ENCODE measurements at places on chromosomes 4 and X.
A peak's percentile ranks its signal among the peaks of the same experiment; 100 is the strongest.

- no peak for DNase-seq
Observed at GRCh38 chrX:13253223-13253622, 66.6 kb downstream of the ATXN3L start.

DNA sequence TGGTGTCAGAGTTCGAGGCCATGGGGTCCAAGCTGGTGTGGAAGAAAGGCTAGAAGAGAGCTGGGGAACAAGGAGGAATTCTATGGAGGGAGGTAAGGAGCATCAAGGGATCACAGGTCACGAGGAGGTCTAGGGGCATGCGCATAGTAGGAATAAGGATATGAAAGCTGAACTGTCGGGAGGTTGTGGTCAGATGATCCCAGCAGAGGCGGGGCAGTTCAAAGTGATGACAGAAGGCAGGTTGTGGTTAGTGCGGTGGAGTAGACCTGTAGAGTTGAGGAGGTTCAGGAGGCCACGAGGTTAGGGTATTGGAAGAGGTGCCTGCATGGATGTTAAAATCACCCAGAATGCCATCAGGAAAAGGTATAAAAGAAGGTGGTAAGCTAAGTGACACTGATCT, 156.3 kb downstream of the TMEM164 start:
- DNase-seq, result no peak

DNA sequence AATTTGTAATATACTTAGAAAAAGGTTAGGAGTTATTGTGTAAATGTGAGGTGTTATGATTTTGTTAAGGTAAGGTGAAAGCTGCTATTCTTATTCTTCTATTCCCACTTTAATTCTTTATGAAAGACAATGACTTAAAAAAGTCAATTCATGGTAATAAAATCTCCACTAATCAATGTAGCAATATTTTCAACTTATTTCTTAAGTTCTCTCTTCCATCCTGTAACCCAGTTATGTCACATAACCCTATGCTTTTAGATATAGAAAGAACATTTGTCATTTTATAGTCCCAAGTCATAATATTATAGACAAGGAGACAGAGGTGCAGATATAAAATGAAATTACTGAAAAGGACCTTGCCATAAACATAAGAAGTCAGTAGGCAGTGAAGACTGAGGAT, 157.9 kb upstream of the SLC7A11 start:
- DNase-seq, result no peak

GRCh38 chr4:159096434-159096833, 6.4 kb upstream of the RAPGEF2 start:
- no peak for DNase-seq

DNA sequence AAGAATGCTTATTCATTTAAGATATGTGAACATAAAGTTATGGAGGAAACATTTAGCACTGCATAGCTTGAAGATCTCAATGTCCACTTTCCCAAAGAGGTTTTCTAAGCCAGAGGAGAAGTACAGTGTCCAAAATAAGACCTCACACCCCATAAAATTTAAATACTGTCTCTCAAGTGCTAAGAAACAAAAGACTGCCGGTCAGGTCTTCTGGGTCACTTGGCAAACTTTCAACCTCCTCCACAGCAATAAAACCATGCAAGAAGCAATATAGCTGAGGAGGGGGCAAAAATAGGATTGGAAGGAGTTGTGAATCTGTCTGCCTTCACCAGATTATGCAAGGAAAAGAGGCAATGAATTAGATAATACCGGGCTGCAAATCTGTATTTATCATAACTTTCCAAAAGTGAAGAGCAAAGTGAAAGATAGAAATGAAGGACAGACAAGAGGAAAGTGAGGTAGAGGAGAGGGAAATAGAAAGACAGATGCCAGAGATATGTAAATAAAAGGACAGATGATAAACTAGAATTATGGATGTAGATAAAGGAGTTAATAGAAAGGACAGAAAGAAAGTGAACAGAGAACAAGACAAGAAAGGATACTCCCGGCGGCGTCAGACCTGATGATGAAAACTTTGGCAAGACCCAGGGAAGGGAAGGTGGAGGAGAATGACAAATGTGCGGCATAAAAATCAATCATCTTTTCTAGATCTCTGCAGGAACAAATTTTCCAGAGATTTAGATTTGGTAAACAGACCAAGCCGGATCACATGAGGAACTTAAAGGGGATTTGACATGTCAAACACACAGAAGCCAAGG, 152.7 kb upstream of the FAM241A start:
- DNase-seq, result no peak

DNA sequence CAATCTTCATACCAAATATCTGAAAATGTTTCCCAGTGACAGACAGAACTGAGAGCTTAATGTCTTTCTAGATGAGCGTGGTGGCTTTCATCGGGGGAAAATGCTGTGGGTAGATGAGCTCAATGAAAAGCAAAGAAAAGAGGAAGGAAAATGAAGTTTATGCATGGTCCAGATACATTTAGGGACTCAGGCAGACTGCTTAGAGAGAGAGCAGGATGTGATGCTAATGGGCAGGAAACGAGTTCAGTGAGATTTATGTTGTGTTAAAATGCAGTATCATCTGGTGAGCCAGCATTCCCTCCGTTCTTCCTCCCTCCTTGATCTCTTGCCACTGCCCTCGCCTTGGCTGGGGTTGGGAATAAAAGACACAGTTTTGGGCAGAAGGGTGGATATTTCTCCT, 229.2 kb downstream of the GBA3 start:
- DNase-seq, result no peak

- no peak for DNase-seq
Observed at GRCh38 chrX:109187473-109188168, 294.3 kb downstream of the GUCY2F start.

- peak; percentile 75 for DNase-seq
Observed at GRCh38 chrX:20067709-20068561, 48.8 kb downstream of the MAP7D2 start.

DNA sequence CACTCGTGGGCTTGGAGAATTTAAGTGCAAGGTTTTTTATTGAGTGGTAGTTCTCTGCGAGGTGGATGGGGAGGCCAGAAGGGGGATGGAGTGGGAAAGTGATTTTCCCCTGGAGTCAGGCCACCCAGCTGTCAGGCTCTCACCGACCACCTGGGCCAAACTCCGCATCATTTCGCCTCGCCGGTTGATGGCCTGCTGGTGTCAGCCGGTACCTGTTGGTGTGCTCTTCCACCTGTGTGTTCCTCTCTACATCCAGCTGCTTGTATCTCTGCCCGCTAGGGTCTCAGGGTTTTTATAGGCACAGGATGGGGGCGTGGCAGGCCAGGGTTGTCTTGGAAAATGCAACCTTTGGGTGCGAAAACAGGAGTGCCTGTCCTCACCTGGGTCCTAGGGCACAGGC, 200.9 kb downstream of the DACH2 start:
- no peak for DNase-seq

GRCh38 chr4:2848449-2848848, 4.8 kb downstream of the ADD1 start:
- DNase-seq, result no peak

DNA sequence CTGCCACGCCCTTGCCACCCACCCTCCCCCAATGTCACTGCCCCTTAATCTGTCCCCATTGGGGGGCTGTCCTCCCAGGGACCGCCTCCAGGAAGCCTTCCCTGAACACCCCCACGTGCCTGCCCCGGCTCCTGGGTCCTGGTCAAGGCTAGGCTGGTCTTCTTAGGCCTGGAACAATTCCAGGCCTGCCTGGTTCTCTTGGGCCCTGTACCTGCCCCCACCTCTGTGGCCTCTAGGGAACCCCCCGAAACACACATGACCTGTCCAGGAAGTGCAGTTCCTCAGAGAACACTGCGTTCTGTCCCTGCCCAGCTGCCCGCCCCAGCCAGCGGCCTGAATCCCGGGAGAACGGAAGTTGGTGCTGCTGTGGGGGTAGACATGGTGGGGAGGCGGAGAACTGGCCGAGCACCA, 5.1 kb downstream of the MXD4 start:
- no peak for DNase-seq

DNA sequence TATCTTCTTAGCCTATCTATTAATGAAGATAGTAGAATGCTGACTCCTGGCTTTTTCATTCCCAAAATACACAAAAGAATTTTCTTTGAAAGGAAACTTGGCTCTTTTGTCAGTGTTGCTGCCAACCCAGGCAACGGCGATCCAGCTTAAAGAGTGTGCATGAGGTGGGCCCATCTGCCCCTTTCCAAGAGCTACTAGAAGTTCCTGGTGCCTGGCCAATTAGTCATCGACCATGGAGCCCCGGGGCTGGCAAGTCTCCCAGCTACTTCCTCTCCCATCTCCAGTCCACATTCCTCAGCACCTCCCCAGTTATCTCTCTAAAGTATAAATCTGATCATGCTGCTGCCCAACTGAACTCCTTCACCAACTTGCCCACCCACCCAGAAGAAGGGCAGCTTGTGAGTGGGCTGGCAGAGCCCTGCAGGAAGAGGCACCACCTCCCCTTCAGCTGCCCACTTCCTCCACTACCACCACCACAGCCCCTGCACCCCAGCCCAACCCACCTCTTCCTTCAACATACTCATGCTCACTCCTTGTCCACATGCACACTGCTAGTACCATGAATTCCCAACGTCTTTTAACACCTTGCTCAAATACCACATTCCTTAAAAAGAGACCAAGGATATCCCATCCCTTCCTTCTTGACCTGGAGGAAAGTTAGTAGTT, 158.2 kb upstream of the MAP3K15 start:
- DNase-seq, result peak; percentile 93

DNA sequence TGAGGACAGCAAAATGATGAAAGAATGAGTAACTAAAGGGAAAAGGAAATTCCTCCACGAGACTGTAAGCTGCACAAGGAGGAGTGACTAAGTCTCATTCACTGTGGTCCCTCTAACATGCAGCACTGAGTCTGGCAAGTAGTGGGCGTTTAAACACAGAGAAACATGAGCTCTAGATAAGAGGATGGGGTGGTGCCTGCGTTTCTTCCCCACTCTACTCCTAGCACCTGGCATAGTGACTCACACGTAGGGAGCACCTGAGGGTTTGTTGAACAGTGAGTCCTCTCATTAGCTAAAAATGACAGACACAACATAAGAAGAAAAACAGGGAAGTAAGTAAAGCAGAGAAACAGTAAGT, 105.8 kb upstream of the CBR4 start:
- peak; percentile 96 for DNase-seq

DNA sequence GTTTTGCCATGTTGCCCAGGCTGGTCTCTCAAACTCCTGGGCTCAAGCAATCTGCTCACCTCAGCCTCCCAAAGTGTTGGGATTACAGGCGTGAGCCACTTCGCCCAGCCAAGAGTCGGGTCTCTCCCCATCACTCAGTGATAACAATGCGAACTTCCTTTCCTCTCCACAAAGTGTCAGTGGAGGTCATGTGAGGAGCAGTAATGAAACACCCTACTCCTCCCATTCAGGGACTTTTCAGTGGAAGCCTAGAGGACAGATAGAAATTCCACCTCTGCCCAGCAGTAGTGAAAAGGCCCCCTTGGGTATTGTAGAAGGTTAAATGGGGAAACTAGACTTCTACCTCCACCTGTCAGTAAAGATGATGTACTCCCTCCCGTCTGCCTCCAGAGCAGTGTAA, 141.9 kb upstream of the STK26 start:
- DNase-seq, result no peak

Data from brain microvascular endothelial cell (primary cell).